ENCODE measurements at places on chromosomes 5 and 9. TPM values are rescaled to one million over a fixed set of nuclear protein-coding genes. Genes with fewer than 3 reads are reported as not detected.

DNA sequence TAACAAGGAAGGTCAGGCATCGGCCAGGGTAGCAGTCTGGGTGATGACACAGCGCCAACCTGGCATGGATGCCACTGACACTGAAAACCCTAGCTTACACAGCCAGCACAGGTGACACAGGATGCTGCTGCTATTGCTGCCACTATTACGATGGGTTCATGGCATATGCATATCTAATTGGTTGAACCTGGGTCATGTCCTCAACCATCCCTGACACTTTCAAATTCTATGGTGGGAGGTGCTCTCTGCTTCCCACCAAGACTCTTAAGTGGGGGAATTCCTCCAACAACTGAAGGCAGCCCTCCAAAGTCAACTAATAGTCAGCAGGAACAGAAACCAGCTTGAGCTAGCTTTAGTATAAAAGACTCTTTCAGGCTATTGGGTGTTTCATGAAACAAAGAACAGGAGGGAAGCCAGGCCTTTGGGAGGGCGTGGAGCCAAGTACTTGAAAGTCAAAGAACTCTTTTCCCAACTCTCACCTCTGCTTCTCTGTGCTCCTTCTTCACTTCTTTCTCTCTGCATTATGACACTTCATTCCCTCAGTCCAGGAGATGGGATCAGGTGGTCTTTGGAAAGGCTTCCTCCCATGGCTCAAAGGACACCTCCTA is 21.3 kb downstream of the PTTG1 start:
- no peak overlapping the region for H3K4me3 ChIP-seq
- H3K36me3 ChIP-seq: no peaks in the 10 kb centered on the region

- H3K36me3 ChIP-seq: no peaks in the 10 kb centered on the region
- peak; percentile 38 for DNase-seq
- H3K27ac ChIP-seq: no peak overlapping the region
- no peaks in the 10 kb centered on the region for H3K27me3 ChIP-seq
Measured at GRCh38 chr9:137985637-137986071, 108.1 kb downstream of the CACNA1B start.

FAXDC2 gene
- 36.3 TPM for total RNA-seq

LEAP2 gene
- 2.1 TPM for total RNA-seq

ARHGEF37 gene
- 9.7 TPM for total RNA-seq

ZNF462 gene
- 24.0 TPM for total RNA-seq

ADGRV1 gene
- total RNA-seq: 0.36 TPM

GRCh38 chr5:124655251-124655917 is 91.1 kb downstream of the ZNF608 start:
- no peak overlapping the region for H3K4me3 ChIP-seq
- H3K4me1 ChIP-seq: no peaks in the 10 kb centered on the region
- no peak for DNase-seq
- H3K27me3 ChIP-seq: no peaks in the 10 kb centered on the region

DNA sequence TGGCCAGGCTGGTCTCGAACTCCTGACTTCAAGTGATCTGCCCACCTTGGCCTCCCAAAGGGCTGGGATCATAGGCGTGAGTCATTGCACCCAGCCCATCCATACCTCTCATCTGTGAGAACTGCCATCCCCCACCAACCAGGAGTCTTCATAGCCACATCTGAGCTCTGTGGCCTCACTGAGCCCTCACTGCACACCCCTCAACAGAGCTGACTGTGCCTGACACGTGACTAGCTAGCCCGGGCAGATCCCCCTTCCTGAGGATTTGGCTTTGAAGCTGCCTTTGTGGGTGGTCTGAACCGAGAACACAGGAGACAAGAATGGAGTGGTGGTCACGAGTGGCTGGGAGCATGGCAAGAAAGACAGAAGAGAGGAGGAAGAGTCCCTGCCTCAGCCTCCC is 15.6 kb downstream of the AK8 start:
- H3K27me3 ChIP-seq: no peaks in the 10 kb centered on the region
- H3K4me3 ChIP-seq: no peak overlapping the region
- H3K27ac ChIP-seq: no peak overlapping the region
- H3K4me1 ChIP-seq: no peaks in the 10 kb centered on the region
- DNase-seq: no peak
- no peaks in the 10 kb centered on the region for H3K36me3 ChIP-seq

ERBIN gene
- total RNA-seq: 78.6 TPM

MAST4 gene
- 40.8 TPM for total RNA-seq

PCDHGA4 gene
- total RNA-seq: 10.2 TPM

GBA2 gene
- 83.9 TPM for total RNA-seq

PRR16 gene
- 10.5 TPM for total RNA-seq

GRCh38 chr5:122972877-122973276 is 63.6 kb downstream of the PPIC start:
- no peak for DNase-seq
- no peak overlapping the region for H3K4me3 ChIP-seq
- H3K4me1 ChIP-seq: no peaks in the 10 kb centered on the region
- H3K27ac ChIP-seq: no peak overlapping the region
- no peaks in the 10 kb centered on the region for H3K36me3 ChIP-seq
- no peaks in the 10 kb centered on the region for H3K27me3 ChIP-seq

GRIN3A gene
- 0.33 TPM for total RNA-seq

DNA sequence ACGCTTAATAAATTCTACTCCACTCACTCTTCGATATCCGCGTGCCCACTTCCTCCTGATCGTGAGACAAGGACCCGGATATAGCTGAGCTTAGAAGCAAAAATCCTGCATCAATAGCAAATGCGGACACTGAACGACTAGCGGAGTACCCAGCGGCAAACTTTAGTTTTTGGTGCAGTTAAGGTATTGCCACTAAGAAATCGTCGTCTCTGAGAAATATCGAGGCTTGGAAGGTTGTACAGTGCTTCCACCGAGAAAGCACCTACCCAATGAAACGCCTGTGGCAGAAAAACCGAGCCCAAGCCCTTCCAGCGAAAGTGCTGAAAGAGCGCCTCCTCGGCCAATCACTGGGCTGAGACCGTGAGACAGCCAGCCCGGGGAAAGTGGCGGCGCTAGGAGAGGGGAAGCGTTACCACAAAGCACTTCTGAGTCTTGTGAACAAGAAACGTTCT is 32.2 kb downstream of the ANXA2R start:
- H3K27ac ChIP-seq: no peak overlapping the region
- peak overlapping the region; percentile 61 for H3K4me3 ChIP-seq
- H3K27me3 ChIP-seq: no peaks in the 10 kb centered on the region
- peak; percentile 87 for DNase-seq
- H3K4me1 ChIP-seq: no peaks in the 10 kb centered on the region

CATSPER3 gene
- total RNA-seq: 0.29 TPM

- no peaks in the 10 kb centered on the region for H3K36me3 ChIP-seq
- no peaks in the 10 kb centered on the region for H3K4me1 ChIP-seq
- no peak overlapping the region for H3K27ac ChIP-seq
- DNase-seq: peak; percentile 41
Measured at GRCh38 chr5:131266370-131267060, 2.7 kb downstream of the CDC42SE2 start.

NEURL1B gene
- total RNA-seq: 46.1 TPM

- no peak overlapping the region for H3K27ac ChIP-seq
- no peak for DNase-seq
- H3K4me1 ChIP-seq: no peaks in the 10 kb centered on the region
Measured at GRCh38 chr5:163363389-163363788, 74.0 kb upstream of the CCNG1 start.

DNA sequence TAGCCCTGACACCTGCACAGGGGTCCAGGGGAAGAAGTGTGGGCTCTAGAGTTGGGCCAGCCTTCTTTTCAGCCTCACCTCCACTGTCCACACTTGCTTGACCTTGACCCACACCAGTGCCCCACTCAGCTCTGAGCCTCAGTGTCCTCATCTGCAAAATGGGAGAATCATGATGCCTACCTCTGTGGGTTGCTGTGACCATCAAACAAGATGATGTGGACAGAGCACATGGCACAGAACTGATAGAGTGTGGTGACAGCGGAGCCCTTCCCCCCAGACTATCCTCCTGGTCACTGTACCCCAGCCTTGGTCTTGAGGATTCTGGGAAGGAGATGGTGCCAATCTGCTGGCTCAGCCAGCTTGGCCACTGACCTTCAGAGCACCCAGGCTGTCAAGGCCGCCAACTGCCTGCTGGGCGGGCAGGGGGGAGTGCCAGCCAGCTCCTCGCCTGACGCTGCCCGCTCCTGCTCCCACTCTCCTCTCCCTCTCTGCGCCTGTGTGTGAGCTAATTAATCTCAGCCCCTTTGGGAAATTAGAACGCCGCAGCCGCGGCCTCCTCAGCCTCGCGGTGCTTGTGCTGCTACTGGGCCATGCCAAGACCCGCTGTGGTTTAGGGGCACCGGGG is 16.7 kb downstream of the CXXC5 start:
- H3K27me3 ChIP-seq: no peaks in the 10 kb centered on the region
- H3K4me1 ChIP-seq: no peaks in the 10 kb centered on the region
- no peak overlapping the region for H3K4me3 ChIP-seq
- DNase-seq: no peak

DNA sequence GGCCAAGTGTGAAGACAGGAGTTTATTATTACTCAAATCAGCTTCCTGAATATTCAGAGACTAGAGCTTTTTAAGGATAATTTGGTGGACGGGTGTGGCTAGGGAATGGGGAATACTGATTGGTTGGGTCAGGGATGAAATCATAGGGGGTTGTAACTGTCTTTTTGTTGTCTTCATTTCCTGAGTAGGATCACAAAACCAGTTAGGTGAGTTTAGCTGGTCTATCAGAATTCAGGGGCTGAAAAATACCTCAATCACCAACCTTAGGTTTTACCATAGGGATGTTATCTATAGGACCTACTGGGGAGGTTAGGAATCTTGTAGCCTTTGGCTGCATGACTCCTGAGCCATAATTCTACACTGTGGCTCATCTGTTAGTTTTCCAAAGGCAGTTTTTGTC is 235.8 kb downstream of the YTHDC2 start:
- no peak for DNase-seq
- no peaks in the 10 kb centered on the region for H3K27me3 ChIP-seq
- H3K27ac ChIP-seq: no peak overlapping the region
- no peaks in the 10 kb centered on the region for H3K36me3 ChIP-seq
- H3K4me3 ChIP-seq: no peak overlapping the region
- no peaks in the 10 kb centered on the region for H3K4me1 ChIP-seq

Data from aorta (tissue), 5 donors.